Urinary bladder (tissue), 4 donors: ENCODE measurements at places on chromosomes 7 and 10. TPM values are rescaled to one million over a fixed set of nuclear protein-coding genes. Genes with fewer than 3 reads are reported as not detected.

DNA sequence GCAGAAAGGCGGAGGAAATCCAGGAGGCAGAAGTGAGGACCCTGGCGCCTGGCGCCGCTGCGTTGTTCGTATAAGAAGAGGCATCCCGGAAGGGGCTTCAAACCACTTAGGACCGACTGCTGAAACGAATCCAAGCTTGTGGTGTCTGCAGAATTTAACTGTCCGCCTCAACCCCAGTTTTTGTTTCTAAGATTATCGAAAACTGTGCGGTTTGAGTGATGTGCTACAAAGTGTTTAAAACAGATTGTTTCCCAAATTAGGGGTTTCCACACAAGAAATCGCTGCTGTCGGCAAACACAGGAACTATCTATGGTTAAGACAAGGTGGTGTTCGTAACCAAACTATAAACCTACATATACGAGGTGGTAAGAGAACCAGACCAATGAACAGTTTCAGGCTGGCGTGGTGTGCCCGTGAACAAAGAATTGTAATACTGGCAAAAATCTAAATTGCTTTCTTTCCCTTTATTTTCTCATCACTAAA, 835 bp upstream of the DGKI start:
- DNase-seq = no peak

- no peak for DNase-seq
Observed at GRCh38 chr7:130891254-130892094, 157.5 kb upstream of the KLF14 start.

DNA sequence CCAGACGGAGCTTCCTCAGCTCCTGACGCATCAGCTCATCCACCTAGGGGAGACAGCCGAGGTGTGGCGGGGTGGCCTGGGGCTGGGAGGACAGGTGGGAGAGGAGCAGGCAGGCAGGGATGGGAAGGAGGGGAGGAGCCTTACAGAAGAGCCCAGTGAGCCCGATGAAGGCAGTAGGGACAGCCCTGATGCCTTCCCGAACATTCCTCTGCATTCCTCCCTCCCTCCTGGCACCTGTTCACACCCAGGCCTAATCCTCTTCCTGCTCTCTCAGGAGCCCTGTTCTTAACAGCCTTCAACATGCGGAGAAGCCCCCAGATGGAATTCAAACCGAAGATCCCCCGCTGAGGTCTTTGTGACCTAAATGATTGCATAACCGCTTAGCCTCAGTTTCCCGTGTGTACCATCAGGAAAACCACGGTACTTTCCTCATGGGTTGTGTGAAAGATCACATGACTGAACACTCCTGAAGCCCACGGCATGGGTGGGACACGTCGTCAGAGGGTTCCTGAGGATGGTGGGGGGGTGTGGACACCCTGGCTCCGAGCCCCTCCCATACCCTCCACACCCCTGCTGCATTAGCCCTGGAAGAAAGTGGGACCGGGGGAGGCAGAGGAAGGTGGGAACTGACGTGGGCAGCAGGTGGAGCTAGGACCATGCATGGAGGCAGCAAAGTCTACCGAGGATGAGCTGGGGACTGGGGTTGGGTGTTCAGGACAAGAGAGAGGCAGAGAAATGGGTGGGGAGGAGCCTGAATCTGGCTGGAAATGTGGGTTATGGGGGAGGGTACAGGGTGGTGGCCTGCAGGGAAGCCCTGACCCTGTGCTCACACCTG, 8.8 kb upstream of the ASB10 start:
- DNase-seq = no peak

DNA sequence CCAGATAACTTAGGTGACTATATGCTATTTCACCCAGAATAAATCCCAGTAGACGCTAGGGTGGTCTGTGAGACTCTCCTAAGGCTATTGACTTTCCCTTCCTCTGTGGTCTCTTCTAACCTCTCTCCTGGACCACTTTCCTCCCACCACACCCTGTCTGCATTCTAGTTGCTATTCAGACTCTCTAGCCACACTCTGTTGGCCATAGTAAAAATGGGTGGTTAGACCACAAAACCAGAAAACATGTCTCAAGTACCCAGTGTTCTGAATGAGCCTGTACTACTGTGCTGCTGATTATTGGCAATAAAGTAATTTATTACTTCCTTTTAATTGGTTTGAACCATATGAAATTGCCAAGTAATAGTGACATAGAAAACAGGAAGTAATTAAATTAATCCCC, 240.8 kb downstream of the KIF20B start:
- DNase-seq = no peak

DNA sequence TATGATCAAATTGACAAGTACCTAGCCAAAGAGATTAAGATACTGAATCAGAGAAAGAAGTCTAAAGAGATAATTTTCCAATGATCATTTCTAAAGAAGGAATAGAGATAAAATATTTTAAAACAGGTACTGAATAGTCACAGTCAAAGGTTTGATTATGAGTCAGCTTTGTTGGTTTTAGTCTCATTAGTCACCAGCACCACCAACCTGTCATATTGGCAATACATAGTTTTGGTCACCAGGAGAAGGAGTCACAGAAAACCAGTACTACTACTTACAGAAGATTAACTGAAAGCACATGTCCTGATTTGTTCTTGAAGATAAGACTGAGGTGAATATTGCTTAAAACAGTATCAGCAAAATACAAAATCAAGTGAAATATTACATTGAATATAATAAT, 34.6 kb downstream of the ZEB1 start:
- no peak for DNase-seq

GRCh38 chr7:44195889-44196288, 4.9 kb upstream of the YKT6 start:
- no peak for DNase-seq

Gene PDE6C
- total RNA-seq = not detected

Gene CDC14C
- not detected for total RNA-seq
